NCI-H345 (cell line): ENCODE measurements at places on chromosomes 4 and X.
A peak's percentile ranks its signal among the peaks of the same experiment; 100 is the strongest.

DNA sequence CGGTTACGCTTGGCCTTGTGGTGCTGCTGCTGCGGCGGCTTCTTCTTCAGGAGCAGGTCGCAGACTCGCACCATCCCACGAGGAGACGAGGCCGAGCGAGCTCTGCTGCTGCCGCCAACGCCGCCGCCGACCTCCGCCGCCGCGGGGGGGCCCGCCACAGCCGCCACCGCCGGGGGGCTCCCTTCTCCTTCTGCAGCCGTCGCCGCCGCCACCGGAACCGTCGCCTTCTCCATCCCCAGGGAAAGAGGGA lies 237 bp downstream of the ANKRD17 start:
- no peak for DNase-seq

GRCh38 chrX:2487366-2487765 lies 13.4 kb downstream of the DHRSX start:
- DNase-seq, result no peak

GRCh38 chr4:143381189-143382118 lies 44.8 kb downstream of the GAB1 start:
- no peak for DNase-seq

DNA sequence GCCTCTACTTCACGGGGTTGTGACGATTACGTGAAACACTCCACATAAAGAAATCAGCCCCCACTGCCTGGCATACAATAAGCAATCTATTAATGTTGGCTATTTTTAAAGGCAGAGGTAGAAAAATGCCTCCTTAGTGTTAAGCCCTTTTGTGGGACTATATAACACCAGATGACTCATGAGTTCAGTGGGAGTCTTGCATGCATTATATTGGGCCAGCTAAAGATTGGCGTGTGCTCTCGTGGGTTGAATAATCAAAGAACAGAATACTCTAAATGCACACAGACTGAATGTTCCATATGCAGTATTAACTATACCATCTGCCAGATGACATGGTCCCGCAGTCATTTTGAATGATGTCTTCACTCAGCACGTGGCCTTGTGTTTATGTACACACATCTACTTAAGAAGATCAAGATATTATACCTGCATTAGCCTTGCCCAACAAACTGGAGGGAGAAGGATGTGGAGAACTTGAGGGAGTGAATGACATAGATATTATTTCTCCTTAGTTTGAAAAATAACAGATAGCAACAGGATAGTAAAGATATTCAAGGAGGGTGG lies 85.0 kb upstream of the MYOZ2 start:
- no peak for DNase-seq

GRCh38 chr4:143773998-143774895 lies 73.8 kb upstream of the FREM3 start:
- peak; percentile 13 for DNase-seq
